Left colon (tissue), 2 donors: ENCODE measurements at places on chromosomes 2 and 18.
A peak's percentile ranks its signal among the peaks of the same experiment; 100 is the strongest.

GRCh38 chr2:69945441-69945840 lies 16.0 kb downstream of the ASPRV1 start:
- no peak for DNase-seq

GRCh38 chr18:7457262-7457661 lies 109.9 kb upstream of the PTPRM start:
- DNase-seq = no peak

DNA sequence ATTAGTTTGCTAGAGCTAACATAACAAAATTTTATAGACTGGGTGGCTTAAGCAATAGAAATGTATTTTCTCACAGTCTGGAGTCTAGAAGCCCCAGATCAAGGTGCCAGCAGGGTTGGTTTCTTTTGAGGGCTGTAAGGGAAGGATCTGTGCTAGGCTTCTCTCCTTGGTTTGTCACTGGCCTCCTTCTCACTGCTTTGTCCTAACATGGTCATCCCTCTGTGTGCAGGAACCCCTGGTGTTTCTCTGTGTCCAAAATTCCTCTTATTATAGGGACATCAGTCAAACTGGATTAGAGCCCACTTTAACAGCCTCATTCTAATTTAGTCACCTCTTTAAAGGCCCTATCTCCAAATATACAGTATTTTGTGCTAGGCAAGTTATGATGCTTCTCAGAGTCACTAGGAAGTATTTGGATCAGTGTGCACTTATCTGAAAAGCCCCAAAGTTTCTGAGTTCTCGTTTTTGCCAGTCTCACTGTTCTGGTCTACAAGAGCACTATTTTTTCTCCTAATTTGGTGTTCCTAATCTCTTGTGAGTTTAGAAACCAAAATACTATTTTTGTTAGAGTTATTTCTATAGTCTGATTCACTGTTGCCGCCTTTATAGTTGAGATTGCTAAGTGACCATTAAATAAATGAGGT lies 29.0 kb downstream of the ZC3H6 start:
- DNase-seq = no peak

- no peak for DNase-seq
These were observed 199.2 kb upstream of the TNP1 start for GRCh38 chr2:217058791-217059755.

GRCh38 chr18:58578835-58579560 lies 49.9 kb downstream of the ALPK2 start:
- DNase-seq = no peak

- no peak for DNase-seq
These were observed 226.1 kb upstream of the HNRNPA3 start for GRCh38 chr2:176986487-176986886.

- DNase-seq = no peak
These were observed 113.3 kb downstream of the GALNT1 start for GRCh38 chr18:35694808-35695207.

- no peak for DNase-seq
These were observed 112.1 kb downstream of the NDUFA10 start for GRCh38 chr2:239912938-239913635.

DNA sequence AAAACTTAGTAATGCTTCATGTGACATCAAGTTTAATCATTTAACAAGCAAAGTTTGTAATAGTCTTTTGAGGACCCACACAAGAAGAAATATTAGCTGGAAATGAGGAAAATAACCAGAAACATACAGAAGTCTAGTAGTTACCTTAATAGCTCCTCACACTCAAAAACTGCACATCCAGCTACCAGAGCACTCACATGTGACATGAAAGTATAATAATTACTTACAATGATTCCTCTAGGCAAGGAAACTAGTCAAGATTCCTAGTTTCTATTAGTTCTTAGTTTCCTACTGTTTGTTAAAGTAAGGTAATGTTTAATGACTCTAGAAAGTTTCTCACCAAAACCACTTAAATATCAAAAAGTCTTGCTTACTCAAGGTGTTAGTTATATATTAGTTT lies 335.8 kb downstream of the RAD51AP2 start:
- DNase-seq = no peak

DNA sequence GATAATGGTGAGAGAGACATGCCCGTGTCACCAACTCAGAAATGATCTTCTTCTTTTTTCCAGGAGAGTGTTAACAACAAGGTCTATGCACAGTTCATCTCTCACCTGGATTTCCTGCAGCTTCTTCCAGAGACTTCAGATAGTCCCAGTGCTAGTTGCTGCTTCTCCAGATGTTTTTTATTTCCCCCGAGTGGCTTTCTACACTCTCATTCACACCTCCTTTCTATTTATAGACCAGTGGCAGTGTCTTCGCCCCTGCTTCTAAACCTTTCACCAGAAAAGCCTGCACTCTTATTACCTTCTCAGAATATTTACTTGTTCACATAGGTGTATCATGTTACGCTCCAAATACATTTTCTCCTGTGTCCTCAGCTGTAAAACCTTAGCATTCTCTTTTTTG lies 558.8 kb upstream of the CHAC2 start:
- DNase-seq = no peak

- DNase-seq = no peak
These were observed 33.4 kb downstream of the ITGA6 start for GRCh38 chr2:172460780-172461201.

DNA sequence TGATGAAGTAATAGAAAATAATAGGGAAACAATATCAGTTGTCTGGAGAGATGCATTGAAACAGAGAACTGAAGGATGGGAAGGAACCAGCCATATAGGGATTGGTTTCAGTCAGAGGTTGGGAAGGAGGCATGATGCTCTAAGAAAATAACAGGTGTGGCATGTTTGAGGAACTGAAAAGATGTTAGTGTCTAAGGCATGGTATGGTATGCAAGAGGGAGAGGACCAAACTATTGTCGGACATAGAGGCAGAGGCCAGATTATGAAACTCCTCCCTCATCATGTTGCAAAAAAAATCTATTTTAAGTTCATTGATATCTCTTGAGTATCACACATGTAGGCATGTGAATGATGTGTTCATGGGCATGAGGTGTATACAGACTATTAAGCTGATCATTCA lies 48.9 kb upstream of the EMILIN2 start:
- no peak for DNase-seq

GRCh38 chr2:238942726-238943300 lies 94.9 kb downstream of the TWIST2 start:
- no peak for DNase-seq

DNA sequence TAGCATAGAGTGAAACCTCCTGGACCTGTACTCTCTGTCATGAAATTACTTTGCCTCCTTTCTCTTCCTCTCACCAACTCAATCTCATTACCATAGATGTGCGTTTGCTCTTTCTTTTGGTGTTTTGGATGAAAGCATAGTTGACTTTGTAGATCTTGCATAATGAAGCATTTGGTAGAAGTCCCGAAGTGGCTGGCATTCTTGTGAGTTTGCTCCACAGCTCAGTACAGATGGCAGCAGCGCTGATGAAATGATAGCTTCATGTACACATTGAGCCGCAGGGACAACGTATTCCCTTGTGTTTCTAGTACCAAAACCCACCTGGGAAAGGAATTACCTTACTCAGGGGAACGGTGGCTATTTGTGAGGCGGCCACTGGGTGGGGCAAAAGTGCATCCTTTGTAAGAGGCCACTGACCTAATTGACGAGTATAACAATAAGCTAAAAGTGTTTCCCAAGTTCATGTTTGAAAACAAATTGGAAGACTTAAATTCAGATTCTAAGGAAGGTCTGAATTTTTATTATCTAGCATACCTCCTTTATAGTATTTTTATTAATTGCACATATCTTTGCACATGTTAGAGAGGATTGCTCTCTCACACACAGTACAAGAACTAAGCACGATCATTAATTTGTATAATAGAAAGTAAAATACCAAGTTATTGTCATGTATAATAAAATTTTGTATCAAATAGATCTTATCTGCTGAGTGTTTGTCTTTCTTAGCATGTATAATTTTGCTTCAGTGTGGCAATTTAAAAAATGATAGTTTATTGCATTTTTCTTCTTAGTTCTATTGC lies 25.4 kb upstream of the CDH7 start:
- DNase-seq = peak; percentile 54

DNA sequence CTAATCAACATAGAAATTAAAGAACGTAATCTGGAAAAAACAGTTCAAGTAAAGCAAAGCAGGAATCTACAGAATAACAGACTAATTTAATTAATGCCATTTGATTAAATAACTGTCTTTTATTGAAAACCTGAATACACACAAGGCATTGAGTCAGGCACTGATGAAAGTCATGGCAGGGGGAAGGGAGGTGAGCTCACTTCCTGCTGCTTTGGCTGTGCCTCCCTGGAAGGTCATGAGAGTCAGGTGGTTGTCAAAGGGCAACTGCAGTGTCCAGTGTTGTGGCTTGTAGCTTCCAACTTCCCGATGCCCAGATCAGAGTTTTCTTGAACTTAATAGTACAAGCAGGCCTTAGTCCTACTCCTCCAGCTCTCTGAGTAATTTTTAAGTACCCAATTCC lies 180.9 kb downstream of the PID1 start:
- DNase-seq = peak; percentile 27

- no peak for DNase-seq
These were observed 60.5 kb downstream of the STPG4 start for GRCh38 chr2:47094511-47095142.

- no peak for DNase-seq
These were observed 31.1 kb upstream of the ACTR3 start for GRCh38 chr2:113858764-113859163.
